Stimulated activated memory B cell treated with anti-CD40 and anti-IgM and Interleukin-4, amounts not matched to agents 10 μg/mL and 1 μg/mL and 100 μg/mL, for 72 hours (primary cell): ENCODE measurements at places on chromosomes 5 and 9.

DNA sequence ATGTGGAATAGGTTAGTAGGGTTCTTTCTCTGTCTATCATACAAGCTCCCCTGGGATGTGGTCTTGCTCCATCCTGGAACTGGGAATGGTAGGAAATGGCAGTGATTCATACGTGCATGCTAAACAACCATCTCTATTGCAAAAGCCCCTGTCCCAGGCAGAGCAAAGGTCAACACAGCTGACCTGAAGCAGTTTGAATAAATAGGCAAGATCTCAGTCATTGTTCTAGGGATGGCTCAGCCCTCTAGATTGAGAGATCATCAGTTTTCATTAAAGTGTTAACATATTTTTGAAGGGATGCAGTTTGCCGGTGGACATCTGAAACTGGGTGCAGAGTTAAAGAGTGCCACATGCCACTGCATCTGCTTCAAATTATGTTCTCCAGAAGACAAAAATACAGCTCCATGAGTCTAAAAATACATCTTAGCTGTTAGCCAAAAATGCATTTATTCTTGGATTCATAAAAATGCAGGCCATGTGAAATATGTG is 224.1 kb downstream of the ESM1 start:
- no peak for ATAC-seq

GRCh38 chr5:135038813-135039270 is 4.8 kb upstream of the PITX1 start:
- ATAC-seq = no peak

DNA sequence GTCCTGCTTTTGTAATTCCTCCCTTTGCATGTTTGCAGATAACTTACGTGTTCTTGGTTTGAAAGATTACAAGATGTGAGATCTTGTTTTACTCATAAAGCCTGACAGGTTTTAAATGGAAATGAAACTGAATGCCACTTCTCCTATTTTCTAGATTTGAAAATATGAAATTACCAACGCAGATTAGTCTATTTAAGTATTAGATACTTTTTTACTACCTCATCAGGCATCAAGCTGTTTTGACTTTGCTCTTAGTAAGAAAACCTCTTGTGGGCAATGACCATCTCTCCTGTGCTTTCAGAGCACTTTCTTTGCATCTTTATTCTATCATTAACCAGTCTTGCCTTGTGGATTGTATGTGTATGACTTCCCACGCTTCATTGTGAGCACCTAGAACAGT is 3.5 kb downstream of the DMXL1 start:
- peak; percentile 9 for ATAC-seq

- no peak for ATAC-seq
These were observed 18.6 kb upstream of the CFAP95 start for GRCh38 chr9:69801989-69802388.

DNA sequence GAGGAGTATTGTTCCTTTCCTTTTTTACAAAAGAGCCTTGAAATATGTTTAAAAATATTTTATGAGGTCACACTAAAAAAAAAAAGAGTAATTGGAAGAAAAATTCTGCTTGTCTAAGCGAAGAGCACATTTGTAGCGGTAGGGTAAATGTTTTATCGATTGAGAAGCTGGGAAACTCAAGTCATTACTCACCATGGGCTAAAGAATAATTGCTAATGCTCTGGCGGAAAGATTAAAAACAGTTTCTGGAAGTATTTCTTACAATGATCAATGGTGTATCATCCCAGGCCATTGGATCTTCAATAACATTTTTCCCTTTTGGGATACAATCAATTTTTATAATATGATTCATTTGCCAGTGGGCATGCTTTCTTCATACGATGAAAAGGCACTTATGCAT is 450.0 kb downstream of the RASEF start:
- no peak for ATAC-seq

DNA sequence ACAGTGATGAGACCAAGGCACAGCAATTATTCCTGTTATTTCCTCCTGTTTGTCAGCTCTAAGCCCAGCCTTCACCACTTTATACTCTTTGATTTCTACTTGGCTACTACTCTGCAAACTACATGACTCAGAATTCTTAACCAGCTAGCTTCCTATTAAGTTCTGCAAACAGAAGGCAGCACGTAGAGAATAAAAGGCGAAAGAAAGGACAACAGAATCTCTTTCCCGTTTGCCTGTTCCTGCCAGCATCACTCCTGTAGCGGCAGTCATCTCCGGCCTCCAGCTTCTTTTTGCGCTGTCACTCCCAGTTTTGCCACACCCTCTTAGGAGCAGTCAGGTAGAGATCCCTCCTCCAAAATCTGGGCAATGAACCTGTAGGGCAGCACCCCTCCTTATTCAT is 29.9 kb downstream of the DPYSL3 start:
- ATAC-seq = no peak
